ENCODE measurements at places on chromosomes 7 and 10.

GRCh38 chr7:157964521-157964920 is 623.1 kb downstream of the PTPRN2 start:
- no peak for DNase-seq

- no peak for DNase-seq
These were observed 24.5 kb downstream of the AVL9 start for GRCh38 chr7:32519763-32520162.

DNA sequence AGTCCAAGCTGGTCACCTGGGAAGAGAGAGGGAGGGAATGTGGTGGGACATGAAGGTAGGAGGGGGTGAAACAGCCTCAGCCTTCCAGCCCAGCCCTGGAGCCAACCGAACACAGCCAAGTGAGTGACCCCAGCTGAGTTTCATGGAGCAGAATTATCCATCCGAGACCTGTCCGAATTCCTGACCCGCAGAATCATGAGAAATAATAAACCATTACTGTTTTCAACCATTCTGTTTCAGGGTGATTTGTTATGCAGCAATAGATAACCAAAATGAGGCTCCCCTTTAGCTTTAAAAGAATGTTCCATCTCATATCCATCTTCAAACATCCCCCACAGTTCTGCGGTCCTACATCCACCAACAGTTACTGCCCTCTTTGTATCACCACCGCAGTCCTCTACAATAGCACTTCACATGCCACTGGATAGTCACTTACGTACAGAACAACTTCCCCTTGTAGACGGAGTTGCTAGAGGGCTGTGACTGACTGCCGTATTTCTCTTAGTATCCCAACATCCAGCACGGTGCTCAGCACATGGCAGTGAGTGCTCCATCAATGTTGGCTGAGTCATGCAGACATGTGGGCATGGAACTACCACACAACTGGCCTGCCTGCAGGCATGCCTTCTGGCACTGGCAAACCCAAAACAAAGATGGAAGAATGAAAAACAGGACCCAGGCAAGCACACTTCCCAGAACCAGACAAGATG is 18.5 kb downstream of the KIAA1549 start:
- no peak for DNase-seq

GRCh38 chr7:148277042-148277660 is 313.4 kb upstream of the C7orf33 start:
- DNase-seq = no peak

DNA sequence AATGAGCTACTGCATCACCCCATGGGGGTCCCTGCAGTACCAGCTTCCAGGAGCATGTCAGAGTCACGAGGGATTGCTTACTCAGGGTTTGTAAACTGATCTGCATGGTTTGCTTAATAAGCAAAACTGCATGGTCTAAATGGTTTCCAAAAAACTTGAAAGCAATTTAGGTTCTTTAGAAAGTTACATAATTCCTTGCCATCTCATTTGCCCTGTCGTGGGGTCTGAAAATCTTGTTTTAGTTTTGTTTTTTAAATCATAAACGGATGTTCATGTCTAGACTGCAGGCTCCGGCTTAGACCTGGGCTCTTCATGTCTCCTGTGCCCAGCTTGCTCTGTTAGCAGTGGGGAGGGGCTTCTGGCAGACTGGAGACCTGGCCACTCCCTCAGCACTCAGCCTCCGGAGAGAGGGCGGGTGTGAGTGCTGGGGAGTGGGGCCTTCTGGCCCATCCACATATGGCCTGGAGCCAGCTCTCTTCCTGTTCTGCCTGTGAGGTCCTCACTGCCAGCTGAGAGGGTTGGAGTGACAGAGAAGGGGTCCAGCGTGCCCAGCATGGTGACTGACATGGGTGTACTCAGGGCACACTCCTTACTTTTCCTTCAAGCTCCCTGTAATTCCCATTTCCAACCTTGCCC is 17.5 kb downstream of the PRF1 start:
- no peak for DNase-seq

GRCh38 chr7:84949067-84949466 is 237.8 kb downstream of the SEMA3D start:
- no peak for DNase-seq

Data from activated CD4-positive, alpha-beta T cell treated with anti-CD3 and anti-CD28 coated beads, Interleukin-2, amount 50 U/mL, for 24 hours (primary cell).